ENCODE measurements at places on chromosomes 2 and 18.
A peak's percentile ranks its signal among the peaks of the same experiment; 100 is the strongest.

GRCh38 chr2:105177536-105178254 lies 63.8 kb upstream of the GPR45 start:
- no peak for DNase-seq

GRCh38 chr2:98476192-98476868 lies 31.7 kb downstream of the INPP4A start:
- DNase-seq = no peak

- no peak for DNase-seq
These were observed 185.5 kb upstream of the ZSWIM2 start for GRCh38 chr2:187034434-187034833.

- no peak for DNase-seq
These were observed 211.8 kb downstream of the LRRTM4 start for GRCh38 chr2:77310416-77310815.

GRCh38 chr2:174059178-174059883 lies 94.2 kb upstream of the SP3 start:
- DNase-seq = no peak

DNA sequence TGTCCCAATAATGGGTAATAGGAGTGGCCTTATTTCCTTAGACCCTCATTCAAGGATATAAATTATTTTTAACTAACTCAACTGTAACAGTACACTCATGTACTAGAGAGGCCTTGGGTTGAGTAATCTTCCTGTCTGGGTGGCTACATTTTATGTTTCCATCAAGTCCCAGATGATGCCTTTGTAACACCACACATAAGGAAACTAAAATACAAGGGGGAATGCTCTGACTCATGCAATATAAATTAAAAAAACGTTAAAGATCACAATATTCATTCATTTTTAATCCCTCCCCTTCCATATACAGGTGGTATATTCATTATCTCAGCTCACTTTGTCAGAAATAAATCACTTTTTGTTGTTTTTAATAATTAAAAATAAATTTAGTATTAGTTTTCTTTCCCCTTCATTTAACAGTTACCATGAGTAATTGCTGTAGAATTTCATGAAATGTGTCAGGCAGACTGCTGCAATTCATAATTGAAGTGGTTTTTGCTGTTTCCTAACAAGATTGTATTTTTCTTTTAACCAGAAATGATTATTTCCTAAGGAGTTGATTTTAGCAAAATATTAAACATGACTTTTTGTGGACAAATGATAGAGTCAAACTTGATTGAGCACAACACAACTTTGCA lies 1403.6 kb downstream of the SUCLG1 start:
- DNase-seq = no peak

GRCh38 chr18:35936951-35937350 lies 35.5 kb upstream of the RMP24 start:
- no peak for DNase-seq

GRCh38 chr2:201327678-201328077 lies 29.5 kb downstream of the FLACC1 start:
- DNase-seq = no peak

- no peak for DNase-seq
These were observed 316.3 kb upstream of the KCNJ3 start for GRCh38 chr2:154381931-154382794.

- DNase-seq = no peak
These were observed 155.5 kb downstream of the TMEM247 start for GRCh38 chr2:46634905-46635304.

GRCh38 chr18:46310675-46311345 lies 206.6 kb downstream of the HAUS1 start:
- no peak for DNase-seq

DNA sequence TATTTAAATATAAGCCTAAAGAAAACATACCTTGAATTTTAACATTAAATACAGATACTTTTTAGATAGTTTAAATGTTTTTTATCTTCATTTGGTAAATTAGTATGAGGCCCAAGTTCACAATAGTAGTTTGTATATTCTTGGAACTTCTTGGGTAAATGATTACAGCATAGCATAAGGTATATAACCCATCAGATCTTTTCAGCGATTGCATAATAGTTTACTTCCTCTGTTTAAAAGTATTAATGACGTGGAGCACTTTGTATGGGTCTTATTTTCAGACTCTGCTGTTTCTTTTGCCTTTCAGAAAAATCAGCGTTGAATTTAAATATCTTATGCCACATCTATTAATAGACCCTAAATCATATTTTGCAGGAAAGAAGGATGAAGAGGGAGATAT lies 60.2 kb downstream of the CHRNA1 start:
- no peak for DNase-seq

GRCh38 chr2:230329946-230330605 lies 3.1 kb downstream of the SP140L start:
- no peak for DNase-seq

DNA sequence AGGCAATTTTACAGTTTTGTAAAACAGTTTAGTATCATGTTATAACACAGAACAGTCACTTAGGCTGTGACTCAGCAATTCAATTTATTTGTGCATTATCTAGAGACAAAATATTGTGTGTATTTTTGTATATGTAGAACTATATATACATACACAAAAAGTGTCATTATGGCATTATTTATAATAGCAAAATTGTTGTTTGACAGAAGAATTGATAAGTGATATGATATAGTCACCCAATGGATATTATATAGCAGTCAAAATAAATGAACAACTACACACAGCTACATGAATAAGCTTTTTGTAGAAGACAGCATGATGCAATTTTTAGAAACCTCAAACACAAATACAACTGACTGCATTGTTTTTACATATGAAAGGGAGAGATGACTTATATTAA lies 334.0 kb downstream of the TRIB2 start:
- no peak for DNase-seq

DNA sequence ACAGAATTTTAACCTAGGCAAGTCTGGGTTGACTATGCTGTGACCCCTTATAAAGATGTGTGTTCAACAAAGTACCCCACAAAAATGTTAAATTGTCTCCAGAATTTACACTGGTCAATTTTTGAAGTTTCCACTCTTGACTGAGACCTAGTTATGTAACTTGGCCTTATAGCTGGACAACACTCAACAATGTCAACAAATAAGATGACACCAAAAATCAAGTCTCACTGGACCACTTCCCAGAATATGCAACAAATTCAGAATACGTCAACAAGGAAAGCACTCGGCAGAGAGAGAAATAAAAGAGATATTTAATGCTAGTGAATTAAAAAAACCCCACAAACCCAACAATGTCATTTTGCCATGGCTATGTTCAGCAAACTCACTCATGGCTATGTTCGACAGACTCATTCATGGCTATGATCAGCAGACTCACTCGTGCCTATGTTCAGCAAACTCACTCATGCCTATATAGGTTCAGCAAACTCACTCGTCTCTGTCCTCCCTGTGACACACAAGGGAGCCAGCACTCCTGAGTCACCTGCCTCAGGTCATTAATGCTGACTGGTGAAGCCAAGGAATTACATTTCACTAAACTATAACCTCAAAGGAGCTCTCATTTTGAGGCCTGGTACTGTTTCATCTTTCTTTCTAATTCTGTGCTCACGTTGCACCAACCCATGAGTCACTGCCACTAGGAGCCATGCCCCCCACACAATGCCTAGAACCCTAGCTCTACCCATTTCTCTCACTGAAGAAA lies 72.7 kb downstream of the PTPN2 start:
- DNase-seq = no peak

- DNase-seq = no peak
These were observed 84.3 kb downstream of the MAP3K20 start for GRCh38 chr2:173159791-173160463.

DNA sequence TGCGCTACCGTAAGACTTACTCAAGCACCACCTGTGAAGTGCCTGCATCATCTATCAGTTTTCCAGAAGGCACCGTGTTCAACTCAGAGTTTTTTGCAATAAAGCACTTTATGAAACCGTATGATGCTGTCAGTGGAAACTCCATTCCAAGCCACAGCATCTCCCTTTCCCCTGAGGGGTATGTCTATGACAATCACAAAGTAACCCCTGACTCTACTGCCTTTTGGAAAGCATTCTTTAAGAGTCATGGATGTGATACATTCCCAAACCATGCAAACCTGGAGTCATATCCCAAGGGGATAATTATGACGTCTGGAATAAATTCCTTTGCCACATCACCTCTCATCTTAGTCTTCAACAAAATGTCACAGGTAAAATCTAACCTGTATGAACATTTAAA lies 39.2 kb downstream of the UNC50 start:
- no peak for DNase-seq

DNA sequence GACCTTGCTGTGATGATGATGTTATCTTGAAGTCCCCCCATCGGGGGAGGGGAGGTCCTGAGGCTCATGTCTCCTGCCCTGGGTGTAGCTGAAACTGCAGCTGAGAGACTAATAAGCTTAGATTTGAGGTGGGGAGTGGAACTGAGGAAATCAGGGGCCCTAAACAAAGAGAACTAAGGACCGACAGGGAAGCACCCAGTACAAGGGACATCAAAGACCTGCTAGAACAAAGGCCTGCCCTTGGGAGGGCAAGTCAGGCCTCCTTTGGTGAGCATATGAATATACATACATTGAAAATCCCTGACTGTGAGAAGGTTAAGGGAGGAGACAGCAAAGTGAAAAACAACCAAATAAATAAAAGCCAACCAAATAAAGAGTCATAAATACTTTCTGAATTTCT lies 1132.5 kb upstream of the CELF4 start:
- no peak for DNase-seq

DNA sequence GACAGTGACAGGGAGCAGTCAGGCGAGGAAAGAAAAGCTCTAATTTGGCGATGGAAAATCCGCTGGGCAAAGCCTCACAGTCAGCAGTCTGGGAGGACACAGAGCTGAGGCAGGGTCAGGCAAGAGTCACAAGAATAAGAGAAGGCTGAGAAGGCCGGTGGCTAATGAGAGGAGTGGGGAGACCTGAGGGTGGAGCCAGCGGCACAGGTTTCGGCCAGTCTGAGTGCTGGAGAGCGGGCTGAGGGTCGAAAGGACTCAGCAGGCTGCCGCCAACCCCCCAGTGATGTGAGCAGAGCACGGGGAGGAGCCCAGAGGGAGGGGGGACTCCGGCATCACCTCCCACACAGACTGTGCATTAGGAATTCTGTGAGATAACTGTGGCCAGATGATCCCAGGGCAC lies 500.6 kb upstream of the MYT1L start:
- no peak for DNase-seq

- DNase-seq = no peak
These were observed 298.3 kb downstream of the KCNS3 start for GRCh38 chr2:18176679-18177215.

GRCh38 chr2:113160248-113160647 lies 13.5 kb upstream of the PSD4 start:
- DNase-seq = no peak

DNA sequence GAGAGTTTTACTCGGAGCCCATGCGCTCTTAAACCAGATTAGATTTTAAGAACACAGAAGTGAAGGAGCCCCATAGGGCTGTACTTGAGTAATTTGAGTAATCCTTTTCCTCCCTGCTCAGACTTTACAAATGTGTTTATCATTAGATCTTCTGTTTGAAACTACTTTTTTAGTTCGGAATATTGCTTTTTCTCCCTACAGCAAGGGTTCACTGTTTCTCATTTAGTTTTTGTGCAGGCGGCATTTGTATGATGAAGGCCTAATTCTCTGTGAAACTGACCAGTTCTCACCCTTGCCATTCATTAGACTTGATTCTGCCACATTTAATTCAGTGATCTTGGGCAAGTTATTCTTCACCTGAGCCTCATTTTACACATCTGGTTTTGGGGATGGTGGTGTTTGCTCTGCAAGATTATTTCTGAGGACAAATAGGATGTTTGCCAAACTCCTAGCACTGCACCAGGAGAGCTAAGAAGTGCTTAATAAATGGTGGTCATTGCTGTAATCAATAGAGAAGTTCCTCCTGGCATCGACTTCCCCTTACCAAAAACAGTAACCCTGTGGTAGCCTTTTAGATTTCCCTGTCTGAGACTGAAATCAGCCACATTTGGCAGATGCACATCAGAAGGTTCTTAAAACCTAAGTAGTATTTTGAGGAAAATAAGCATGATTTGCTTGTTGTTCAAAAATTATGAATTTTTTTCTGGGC lies 2.2 kb downstream of the B3GNT2 start:
- no peak for DNase-seq

GRCh38 chr2:6921321-6921922 lies 4.2 kb downstream of the RNF144A start:
- DNase-seq = no peak

DNA sequence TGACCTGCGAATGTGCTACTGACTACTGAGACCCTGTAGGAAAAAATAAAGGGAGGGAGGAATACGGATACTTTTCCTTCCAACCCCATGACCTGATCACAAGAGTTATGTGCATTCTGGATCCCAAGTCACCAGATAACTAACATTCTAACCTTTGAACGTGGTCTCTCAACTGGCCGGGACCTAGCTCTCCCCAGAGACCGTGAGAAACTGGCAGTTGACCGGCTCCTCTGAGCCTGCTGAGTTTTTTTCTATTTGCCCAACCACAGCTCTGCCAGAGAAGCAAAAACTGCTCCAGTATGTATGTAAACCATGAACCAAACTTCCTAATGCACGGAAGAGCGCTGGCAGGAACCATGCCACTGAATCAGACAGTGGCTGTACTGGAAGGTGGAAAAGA lies 47.5 kb upstream of the PTMA start:
- DNase-seq = no peak

GRCh38 chr2:138787053-138787666 lies 7.0 kb upstream of the NXPH2 start:
- peak; percentile 20 for DNase-seq

- DNase-seq = no peak
These were observed 964 bp upstream of the ST3GAL5 start for GRCh38 chr2:85889627-85890281.

DNA sequence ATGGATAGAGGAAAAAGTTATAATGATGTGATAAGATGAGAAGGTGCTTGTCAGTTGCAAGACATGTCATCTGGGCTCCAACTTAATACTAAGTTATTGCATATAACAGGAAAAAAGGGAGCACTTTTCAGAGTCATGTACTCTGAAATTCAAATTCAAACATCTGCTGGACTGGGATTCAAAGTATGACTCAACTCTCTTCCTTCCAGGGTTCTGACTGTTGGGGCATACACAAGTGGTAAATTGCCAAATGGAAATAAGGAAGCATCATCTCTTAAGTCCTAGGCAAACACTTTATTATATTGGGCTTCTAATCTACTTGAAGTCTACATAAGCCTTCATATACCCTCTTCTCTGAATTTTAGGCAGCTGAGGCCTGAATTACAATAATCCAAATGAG lies 44.9 kb downstream of the ZBTB14 start:
- no peak for DNase-seq

DNA sequence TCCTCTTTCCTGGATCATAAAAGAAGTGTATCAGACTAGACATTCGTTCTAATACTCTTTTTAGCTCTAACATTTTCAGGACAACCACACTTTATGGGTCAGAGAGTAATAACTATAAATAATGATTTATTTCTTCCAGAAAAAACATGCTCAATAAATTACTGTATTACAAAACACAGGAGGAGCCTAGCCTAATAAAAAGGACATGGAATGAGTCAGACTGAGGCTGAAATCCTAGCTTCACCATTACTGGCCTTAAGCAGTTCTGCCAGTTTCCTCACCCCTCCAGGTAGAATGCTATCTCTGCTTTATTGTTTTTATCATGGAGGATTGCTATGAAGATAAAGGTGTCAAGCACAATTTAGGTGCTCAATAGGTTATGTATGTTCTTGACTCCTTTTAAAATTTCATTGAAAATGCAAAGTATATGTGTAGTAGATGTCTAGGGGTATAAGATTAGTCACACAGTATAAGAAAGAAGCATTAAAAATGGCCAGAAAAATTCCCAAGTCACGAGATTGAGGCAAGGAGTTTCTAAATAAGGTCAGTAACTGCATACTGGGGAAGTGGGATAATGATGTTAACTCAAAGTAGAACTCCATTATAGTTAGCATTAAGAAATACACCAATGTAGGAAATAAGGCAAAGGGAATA lies 105.5 kb upstream of the NEUROD1 start:
- no peak for DNase-seq
